ENCODE measurements at places on chromosomes 7 and 10.

- DNase-seq: no peak
These were observed 52.9 kb downstream of the CALD1 start for GRCh38 chr7:134832367-134832766.

DNA sequence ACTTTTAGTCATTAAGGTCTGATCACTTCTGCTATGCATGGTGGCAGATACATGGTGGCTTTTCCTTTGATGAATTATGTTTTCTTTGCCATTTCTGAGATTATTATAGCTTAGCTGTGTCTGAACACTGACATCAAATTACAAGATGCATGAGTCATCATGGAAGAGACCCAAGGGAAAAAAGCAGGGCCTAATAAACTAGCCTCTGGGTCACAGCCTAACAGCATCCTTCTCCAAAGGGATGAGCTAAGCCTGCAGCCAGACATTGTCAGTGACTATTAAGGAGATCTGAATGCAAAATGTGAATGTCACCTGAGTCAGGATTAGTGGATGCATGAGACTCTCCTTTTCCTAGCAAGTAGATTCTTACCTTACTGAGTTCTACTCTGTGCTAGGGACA, 19.1 kb upstream of the OGDHL start:
- DNase-seq: no peak

DNA sequence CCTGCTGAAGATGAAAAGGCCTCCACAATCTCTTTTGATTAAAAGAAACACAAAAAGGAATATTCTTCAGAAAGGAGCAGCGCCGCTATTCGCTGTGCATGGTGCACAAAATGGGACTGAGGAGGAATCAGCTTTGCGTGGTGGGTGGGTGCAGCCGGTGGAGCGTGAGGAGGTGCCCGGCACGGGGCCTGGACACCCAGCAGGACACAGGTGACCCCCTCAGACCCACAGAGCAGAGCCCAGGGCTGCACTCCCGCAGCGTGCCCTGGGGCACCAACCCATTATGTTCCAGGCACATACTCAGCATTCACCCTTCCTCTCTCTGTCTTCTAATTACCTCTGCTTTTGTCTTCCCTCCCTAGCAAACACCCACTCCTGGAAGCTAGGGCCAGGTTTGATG, 238.0 kb upstream of the PPP2R2D start:
- no peak for DNase-seq

DNA sequence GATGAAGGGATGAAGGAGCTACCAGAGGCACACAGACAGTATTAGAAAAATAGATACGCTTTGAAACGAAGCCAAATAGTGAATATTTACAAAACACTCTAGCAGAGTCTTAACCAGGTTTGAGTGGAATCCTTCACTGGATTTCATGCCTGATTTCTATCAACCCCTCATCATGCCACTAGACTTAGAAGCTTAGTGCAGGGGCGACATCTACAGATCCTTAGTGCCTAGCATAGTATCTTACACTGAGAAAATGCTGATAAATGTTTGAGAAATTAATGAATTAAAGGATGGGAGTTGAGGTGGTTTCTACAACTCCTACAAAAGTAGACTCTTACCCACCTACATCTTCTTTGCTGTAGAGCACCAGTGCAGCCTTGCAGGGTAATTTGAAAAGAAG, 54.7 kb upstream of the CCNJ start:
- no peak for DNase-seq

- DNase-seq: no peak
These were observed 30.0 kb downstream of the ALDH18A1 start for GRCh38 chr10:95626500-95626899.

- DNase-seq: no peak
These were observed 10.6 kb downstream of the HACD1 start for GRCh38 chr10:17606547-17607040.

DNA sequence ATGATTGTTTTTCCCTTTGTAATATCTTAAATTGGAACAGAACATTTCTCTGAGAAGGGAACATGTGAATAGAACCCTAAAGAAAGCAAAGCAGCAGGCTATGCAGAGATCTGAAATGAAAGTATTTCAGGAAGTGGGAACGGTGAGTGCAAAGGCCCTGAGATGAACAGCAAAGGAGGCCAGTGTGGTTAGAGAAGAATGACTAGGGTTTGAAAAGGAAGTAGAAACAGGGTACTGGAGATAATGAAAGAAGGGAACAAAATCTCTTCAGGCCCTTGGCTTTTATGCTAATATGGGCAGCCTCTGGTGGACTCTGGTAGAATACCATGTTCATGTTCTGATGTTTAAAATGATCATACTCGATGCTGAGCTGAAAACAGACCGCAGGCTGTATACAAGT, 22.2 kb downstream of the ARHGAP21 start:
- peak; percentile 42 for DNase-seq

DNA sequence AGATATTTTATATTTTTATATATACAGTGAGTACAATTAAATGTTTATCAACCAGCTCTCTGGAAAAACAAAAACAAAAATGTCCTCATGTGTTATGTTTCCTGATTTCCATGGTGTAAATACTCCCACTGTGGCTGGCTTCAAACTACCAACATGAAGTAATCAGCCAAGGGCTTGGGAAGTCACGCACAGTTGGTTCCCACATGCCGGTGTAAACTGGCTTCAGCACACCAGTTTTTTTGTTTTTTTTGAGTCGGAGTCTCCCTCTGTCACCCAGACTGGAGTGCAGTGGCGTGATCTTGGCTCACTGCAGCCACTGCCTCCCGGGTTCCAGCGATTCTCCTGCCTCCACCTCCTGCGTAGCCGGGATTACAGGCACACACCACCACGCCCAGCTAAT, 11.8 kb downstream of the OSBPL3 start:
- DNase-seq: peak; percentile 39

- peak; percentile 85 for DNase-seq
These were observed at the start of gene TRAPPC14 for GRCh38 chr7:100158229-100159098. Gene TRAPPC14, minus strand, starts transcription at chr7:100158723. Its CDS starts 224 bp downstream, at chr7:100158499.

GRCh38 chr10:70162892-70163201, 7.5 kb downstream of the SAR1A start:
- peak; percentile 54 for DNase-seq

GRCh38 chr10:11746883-11747539, 4.8 kb downstream of the ECHDC3 start:
- peak; percentile 42 for DNase-seq

DNA sequence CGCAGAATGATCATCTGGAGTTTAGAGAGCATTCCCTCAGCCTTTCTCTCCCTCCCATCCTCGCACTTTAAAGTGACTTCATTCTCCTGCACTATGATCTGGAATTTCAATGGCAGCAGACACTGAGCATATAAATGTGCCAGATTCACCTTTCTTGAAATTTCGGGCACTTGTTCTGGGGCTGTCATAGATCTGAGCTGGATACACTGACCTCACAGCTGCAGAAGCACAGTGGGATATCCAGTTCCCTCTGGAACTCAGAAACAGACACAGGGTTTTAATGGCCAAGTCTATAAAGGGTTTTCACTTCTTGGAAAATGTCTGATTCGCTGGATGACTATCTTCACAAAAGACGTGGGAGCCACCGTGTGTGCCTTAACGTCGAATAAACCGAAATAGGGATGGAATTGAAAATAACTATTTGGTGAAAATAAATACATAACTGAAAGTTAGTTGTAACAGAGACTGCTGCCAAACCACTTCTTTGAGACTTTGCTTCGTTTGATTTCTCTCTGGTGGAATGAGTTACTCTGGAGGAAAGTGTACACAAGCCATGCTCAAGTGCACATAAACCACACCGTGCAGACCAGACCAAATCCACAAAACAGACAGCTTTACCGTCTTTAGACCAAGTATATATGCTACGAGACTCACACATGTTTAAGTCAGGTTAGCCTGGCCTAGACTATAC, 126.1 kb downstream of the SVIL start:
- no peak for DNase-seq

GRCh38 chr7:35019801-35020200, 17.5 kb downstream of the DPY19L1 start:
- no peak for DNase-seq

- no peak for DNase-seq
These were observed 649.6 kb downstream of the LRMDA start for GRCh38 chr10:76080991-76081390.

DNA sequence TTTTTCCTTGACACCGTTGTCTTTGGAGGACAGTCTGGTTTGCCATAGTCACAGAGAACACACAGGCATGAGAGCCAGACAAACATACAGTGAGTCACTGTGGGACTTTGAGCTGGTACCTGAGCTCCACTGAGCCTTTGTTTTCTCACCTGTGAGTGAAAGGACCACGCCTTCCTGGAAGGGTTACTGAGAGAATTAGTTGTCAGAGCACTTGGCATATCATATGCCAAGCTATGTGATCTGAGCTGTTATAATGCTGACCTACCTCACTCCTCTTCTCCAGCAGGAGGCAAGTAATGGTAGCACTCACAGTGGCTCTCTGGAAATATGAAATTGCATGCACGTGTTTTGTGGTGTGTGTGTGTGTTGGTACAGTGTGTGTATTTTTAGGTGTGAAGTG, 59.7 kb downstream of the CXCL12 start:
- DNase-seq: no peak

DNA sequence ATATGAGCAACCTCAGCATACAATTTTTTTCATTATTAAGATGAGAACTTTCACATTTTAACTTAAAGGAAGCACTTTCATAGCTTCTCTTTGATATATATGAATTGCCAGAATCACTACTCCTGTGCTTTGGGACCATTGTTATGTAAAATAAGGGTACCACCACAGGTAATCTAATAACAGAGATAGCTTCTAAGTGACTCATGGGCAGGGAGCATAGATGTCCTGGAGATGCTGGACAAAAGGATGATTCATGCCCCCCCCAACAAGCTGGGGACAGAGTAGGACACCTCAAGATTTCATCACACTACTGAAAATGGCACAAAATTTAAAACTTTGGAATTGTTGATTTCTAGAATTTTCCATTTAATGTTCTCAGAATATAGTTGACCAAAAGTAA, 641.1 kb downstream of the PCDH15 start:
- no peak for DNase-seq

DNA sequence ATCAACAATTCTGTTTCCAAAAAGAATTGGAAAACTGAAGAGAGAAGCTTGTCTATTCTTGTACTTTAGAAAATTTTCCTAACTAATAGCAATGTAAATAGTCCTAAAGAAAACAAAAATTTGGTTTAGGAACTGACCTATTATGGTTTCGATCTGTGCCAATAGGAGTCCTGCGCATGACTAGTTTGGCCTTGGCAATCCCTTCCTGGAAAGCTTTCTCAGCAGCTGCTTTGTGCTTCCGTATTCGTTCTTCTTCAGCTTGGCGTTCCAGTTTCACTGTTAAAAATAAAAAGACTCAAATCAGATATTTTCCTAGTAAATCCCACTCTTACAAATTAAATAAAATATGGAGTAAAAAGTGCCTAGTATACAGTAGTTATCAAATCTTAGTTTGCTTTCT, 36.6 kb downstream of the FZD9 start:
- DNase-seq: no peak

DNA sequence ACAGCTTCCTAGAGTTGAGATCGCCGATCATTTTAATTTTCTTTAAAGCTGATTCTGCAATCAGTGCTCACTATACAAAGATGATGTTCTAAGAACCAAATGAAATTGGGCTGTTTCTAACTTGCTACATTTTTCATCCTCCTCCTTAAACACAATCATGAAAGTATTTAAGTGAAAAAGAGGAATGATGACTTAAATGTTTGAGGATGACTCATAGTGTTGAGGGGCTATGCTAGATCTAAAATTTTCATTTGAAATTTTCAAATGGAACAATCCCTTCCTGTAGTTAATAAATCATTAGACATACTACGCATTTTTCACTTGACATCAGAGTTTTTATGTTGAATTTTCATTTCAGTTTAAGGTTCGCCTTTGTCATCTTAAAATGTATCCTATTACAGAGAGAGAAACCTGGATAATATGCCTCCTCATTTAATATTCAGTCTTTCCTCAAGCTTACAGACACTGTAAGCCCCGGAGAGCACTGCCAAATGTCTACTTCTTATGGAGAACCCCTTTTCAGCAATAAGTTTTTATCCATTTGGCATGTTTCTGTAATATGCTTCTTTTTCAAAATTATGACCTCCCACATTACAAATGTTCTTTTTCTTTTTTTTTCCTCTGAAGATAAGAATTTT, 499.6 kb downstream of the MAGI2 start:
- DNase-seq: no peak

DNA sequence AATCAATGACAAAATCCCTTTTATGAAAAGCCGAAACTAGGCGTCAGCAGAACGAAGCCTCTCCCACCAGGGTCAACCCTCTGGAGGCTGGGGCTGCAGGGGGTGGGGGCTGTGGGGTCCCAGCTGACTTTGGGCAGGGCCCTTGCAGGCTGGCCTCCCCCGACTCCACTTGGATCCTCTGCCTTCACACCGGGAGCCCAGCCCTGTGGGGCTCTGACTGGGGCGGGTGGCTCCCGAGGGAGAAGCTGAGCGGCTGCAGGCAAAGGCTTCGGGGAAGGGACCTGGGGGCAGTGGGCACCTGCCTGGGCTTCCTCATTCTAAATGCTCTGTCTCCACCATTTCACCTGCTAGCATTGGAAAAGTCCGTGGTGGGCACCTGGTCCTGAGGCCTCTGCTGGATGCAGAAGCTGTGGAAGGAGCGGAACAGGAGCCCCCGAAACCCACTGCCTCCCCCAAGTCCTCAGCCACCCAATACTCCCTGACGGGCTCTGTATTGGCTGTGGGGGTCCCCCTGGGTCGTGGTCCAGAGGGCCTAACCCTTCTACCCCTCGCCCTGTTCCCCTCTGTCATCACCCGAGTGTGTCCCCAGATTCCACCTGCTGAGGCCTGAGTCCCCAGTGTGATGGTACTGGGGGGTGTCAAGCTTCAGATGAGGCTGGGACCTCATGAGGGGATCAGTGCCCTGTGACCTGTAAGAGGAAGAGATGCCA, 108.6 kb downstream of the DNAJB6 start:
- DNase-seq: no peak

GRCh38 chr10:20299034-20299736, 483.0 kb downstream of the PLXDC2 start:
- no peak for DNase-seq

- no peak for DNase-seq
These were observed 724.0 kb downstream of the GRID1 start for GRCh38 chr10:85642421-85643170.

GRCh38 chr10:103649654-103650423, 156.3 kb downstream of the NEURL1 start:
- DNase-seq: no peak

- no peak for DNase-seq
These were observed 214.3 kb downstream of the NEBL start for GRCh38 chr10:20682782-20683181.

DNA sequence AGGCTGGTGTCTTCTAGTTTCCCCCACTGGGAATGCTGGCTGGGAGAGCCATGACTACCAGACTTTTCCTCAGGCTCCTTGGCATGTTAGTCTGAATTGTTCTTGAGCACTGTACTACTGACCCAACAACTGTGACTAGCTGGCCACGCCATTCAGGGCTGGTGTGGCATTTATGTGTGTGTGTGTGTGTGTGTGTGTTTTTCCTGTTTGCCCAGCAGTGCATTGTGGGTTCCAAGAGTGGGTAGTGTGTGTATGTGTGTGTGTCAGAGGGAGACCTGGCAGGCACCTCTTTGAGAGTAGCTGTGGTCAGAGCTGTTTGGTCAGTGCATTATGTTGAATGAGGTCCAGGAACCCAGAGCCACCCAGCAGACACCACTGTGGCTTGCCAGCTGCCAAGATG, 9.2 kb downstream of the PCBD1 start:
- DNase-seq: no peak
